ENCODE measurements at places on chromosomes 2 and 18.

- no peak for DNase-seq
These were observed 153.6 kb downstream of the FAM210A start for GRCh38 chr18:13572721-13573120.

DNA sequence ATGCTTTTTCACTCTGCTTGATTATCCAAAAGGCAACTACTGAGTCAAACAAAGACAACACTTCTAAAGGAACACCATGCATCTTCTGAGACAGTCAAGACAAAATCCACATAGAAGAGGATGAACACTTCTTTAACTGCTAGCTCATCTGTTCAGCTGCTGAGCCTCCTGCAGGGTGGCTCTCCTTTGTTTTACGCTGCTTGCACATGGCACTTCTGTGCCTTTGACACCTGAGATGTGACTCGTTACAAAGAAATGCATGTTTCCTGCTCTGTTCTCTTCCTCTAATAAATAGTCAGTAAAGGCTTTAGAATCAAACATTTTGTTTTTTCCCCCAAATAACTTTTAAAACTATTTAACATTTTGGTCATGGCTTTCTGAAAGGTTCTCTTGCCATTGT is 1129.4 kb downstream of the TDRD15 start:
- DNase-seq = no peak

- no peak for DNase-seq
These were observed 316.8 kb downstream of the RIT2 start for GRCh38 chr18:42798606-42799170.

DNA sequence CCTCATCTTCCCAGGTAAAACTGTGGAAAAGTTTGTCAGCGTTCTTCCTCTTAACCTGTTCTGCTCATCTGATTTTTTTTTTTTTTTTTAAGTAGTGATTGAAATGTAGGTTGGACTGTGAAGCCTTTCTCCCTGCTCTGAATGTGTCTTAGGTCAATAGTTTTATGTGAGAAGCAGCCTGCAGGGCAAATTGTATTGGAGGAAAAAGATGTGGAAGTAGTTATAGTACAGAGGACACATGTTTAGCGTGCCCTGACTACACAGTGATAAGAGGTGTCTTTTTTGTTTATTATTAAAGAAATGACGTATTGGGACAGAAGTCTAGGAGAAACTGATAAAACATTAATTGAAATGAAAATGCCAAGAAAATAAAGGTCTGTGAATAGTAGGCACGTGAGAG is 1.5 kb downstream of the MTA3 start:
- DNase-seq = no peak

- DNase-seq = no peak
These were observed 379.1 kb upstream of the ATP5MC3 start for GRCh38 chr2:175560521-175561169.

DNA sequence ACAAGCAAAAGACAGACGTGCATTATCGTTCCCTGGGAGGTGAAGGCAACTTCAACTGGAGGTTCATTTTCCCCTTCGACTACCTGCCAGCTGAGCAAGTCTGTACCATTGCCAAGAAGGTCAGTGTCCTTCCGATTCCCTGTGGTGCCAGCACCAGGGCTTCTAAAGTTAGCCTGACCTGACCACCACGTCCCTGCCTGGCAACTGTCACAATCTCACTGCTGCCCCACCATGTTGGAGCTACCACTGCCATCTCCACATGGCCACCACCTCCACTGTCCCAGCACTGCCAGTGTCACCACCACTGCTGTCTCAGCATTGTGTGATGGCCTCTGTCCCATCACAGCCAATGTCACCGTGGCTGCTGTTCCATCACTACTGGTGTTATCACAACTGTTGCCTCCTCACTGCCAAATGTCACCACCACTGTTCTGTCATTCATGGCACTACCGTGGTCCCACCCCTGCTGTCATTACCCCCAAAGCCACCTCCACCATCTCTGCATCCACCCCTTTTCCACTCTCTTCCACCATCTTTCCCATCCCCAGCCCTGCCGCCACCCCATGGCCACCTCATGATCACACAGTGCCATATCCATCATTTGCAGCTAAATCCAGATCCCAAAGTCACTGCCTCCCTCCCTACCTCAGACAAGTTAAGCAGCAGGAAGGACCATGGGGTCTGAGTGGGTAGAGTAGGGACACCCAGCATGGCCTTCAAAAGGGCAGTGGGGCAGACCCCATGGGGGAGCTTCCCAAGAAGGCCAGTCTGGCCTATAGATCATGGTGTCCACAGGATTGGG is 216.5 kb downstream of the DYSF start:
- no peak for DNase-seq

GRCh38 chr18:42025491-42025890 is 70.5 kb downstream of the PIK3C3 start:
- DNase-seq = no peak

GRCh38 chr2:178491612-178492011 is 11.4 kb downstream of the PLEKHA3 start:
- DNase-seq = no peak
